ENCODE measurements at places on chromosomes 16 and 17.
A peak's percentile ranks its signal among the peaks of the same experiment; 100 is the strongest.

GRCh38 chr17:28076144-28076543 lies 33.7 kb downstream of the NLK start:
- H3K27me3 ChIP-seq: no peaks in the 10 kb centered on the region
- H3K4me3 ChIP-seq: no peak overlapping the region
- DNase-seq: no peak
- H3K36me3 ChIP-seq: no peaks in the 10 kb centered on the region

DNA sequence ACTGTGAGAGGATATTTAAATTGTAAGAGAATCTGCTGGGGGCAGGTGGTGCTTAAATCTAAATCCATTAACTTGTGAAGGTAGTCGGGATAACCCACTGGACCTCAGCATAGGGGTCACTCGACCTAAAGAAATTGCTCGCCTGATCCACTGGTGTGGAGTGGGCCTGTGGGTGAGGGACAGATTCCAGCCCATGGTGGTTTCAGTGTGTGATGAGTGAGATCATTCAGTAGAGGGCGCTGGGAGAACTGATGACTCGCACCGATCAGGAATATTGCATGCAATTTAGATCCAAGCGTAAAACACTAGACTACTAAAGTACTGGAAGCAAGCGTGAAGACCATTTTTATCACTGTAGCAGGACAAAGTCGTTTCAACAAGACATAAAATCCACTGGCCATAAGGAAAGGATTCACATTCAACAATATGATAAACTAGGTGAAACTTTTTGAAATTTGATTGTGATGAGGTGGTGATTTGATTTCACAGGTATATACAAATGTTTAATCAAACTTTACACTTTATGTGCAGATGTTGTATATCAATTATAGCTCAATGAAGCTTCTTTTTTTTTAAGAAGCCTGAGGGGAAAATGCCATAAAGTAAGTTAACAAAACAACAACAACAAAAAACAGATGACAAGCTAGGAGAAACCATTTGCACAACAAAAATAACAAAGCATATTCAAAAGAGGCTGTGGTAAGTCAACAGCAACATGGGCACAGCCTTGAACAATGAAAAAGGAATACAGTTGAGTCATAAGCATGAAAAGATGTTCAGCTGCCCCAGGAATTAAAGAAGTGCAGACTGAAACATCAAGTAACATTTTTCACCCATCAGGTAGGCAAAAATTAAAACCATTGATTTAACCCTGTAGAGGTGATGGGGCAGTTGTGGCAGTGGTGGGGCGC lies 7.5 kb upstream of the TMEM170A start:
- H3K27me3 ChIP-seq: no peaks in the 10 kb centered on the region
- DNase-seq: peak; percentile 45
- no peak overlapping the region for H3K27ac ChIP-seq

GRCh38 chr17:5680766-5681165 lies 96.5 kb upstream of the NLRP1 start:
- peaks cover 79% of the 10 kb centered on the region for H3K27me3 ChIP-seq
- no peak overlapping the region for H3K27ac ChIP-seq
- no peak for DNase-seq
- H3K4me3 ChIP-seq: no peak overlapping the region
- no peaks in the 10 kb centered on the region for H3K36me3 ChIP-seq
- no peaks in the 10 kb centered on the region for H3K4me1 ChIP-seq

- no peak for DNase-seq
- no peaks in the 10 kb centered on the region for H3K36me3 ChIP-seq
- no peaks in the 10 kb centered on the region for H3K4me1 ChIP-seq
- H3K27ac ChIP-seq: no peak overlapping the region
- H3K4me3 ChIP-seq: no peak overlapping the region
Measured at GRCh38 chr17:79156463-79157095, 82.0 kb downstream of the ENGASE start.

DNA sequence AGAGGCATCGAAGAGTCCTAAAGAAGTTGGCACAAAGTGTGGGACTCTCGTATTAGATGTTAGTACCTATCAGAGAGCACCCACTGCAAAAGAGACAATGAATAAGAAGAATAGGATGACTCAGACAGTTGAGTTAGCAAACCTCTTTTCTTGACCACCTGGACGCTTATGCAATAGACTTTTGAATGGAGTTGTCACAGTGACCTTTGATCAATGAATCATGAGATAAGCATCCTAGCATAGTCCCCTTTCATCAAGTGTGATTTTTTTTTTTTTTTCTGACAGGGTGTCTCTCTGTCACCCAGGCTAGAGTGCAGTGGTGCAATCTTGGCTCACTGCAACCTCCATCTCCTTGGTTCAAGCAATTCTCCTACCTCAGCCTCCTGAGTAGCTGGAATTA lies 1417.9 kb upstream of the GOT2 start:
- H3K27ac ChIP-seq: no peak overlapping the region
- no peaks in the 10 kb centered on the region for H3K4me1 ChIP-seq
- no peaks in the 10 kb centered on the region for H3K36me3 ChIP-seq
- no peaks in the 10 kb centered on the region for H3K27me3 ChIP-seq
- no peak overlapping the region for H3K4me3 ChIP-seq

- no peak for DNase-seq
- no peak overlapping the region for H3K4me3 ChIP-seq
- no peaks in the 10 kb centered on the region for H3K4me1 ChIP-seq
- no peaks in the 10 kb centered on the region for H3K27me3 ChIP-seq
Measured at GRCh38 chr16:84058664-84059063, 16.1 kb upstream of the SLC38A8 start.

Data from PC-9 (cell line).